Foreskin fibroblast (primary cell): ENCODE measurements at places on chromosomes 4 and X.
A peak's percentile ranks its signal among the peaks of the same experiment; 100 is the strongest.

GRCh38 chr4:108172231-108172752 lies 3.6 kb upstream of the LEF1 start:
- DNase-seq = peak; percentile 65

GRCh38 chrX:6134255-6134654 lies 94.4 kb downstream of the NLGN4X start:
- DNase-seq = no peak

- no peak for DNase-seq
These were observed 393.0 kb upstream of the GNPDA2 start for GRCh38 chr4:45119376-45119775.

- no peak for DNase-seq
These were observed 96.0 kb upstream of the IGFBP7 start for GRCh38 chr4:57206172-57206571.

- no peak for DNase-seq
These were observed 256.1 kb upstream of the STS start for GRCh38 chrX:6891404-6891803.

DNA sequence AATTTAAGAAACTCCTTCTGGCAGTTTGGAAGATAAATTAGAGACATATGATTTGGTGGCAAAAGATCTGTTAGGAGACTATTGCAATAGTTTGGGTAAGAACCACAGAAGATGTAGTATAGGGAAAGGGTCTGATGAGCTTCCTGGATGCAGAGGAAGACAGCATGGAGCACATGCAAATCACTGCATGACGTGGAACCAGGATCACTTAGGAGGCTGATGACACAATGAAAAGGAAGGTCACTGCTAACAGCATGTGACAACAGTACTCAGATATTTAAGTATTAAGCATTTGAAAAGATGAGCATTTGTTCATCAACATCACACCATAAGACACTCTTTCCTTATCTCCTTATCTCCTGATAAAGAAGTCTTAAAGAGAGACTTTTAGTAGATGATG lies 167.8 kb upstream of the LDB2 start:
- peak; percentile 68 for DNase-seq

GRCh38 chr4:65791111-65791811 lies 121.0 kb upstream of the EPHA5 start:
- no peak for DNase-seq

DNA sequence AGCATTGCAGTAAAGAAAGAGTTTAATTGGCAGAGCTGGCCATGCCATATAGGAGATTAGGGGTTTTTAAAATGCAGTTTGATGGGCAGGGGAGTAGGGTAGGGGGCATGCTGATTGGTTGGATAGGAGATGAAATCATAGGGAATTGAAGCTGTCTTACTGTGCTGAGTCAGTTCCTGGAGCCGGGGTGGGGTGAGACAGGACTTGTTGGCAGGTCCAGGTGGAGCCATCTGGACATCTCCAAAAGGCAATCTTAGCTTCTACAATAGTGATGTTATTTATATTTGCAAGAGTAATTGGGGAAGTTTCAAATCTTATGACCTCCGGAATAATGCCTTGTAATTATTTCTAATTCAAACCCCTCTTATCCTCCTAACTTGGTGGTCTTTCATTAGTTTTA lies 32.4 kb upstream of the PGM2 start:
- no peak for DNase-seq

GRCh38 chr4:129788486-129788885 lies 692.5 kb downstream of the C4orf33 start:
- no peak for DNase-seq

GRCh38 chrX:43559644-43560043 lies 96.5 kb upstream of the MAOA start:
- DNase-seq = peak; percentile 7

GRCh38 chr4:11423465-11423864 lies 5.2 kb downstream of the HS3ST1 start:
- DNase-seq = no peak

GRCh38 chr4:1243451-1244080 lies 5.4 kb downstream of the CTBP1 start:
- no peak for DNase-seq

GRCh38 chrX:72105436-72105835 lies 26.3 kb downstream of the RTL5 start:
- DNase-seq = no peak

- DNase-seq = peak; percentile 65
These were observed 14.5 kb downstream of the SLC25A5 start for GRCh38 chrX:119482481-119483480.

DNA sequence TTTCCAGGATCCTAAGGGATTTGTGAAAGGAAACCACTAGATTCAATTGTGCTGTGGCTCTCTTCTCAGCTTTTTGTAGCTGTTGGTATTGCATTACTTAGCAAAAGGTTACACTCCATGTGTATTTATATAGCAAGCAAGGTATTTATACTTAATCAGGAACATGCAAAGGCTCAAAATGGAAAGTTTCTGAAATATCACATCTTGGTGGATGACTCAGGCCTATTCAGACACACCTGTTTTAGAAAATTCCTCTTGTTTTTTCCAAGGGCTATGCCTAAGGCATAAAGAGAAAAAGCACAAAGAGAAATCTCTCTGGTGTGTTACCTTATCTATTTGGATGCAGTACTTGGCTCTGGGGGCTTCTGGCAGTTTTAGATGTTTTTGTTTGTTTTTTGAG lies 144.4 kb upstream of the GALNT7 start:
- DNase-seq = no peak

- no peak for DNase-seq
These were observed 92.1 kb downstream of the AFF1 start for GRCh38 chr4:87026800-87027495.
